Thyroid gland (tissue), 4 donors: ENCODE measurements at places on chromosomes 1 and 21. TPM values are rescaled to one million over a fixed set of nuclear protein-coding genes. Genes with fewer than 3 reads are reported as not detected.

- no peak overlapping the region for H3K4me3 ChIP-seq
- no peaks in the 10 kb centered on the region for H3K27me3 ChIP-seq
- no peaks in the 10 kb centered on the region for H3K36me3 ChIP-seq
Measured at GRCh38 chr1:150173141-150173585, 23.4 kb downstream of the PLEKHO1 start.

- H3K36me3 ChIP-seq, result no peaks in the 10 kb centered on the region
- no peaks in the 10 kb centered on the region for H3K4me1 ChIP-seq
- DNase-seq, result no peak
- no peak overlapping the region for H3K27ac ChIP-seq
- H3K4me3 ChIP-seq, result no peak overlapping the region
Measured at GRCh38 chr1:113872219-113872935, 865 bp upstream of the PTPN22 start.

GRCh38 chr1:157734321-157734720, 33.8 kb upstream of the FCRL3 start:
- no peaks in the 10 kb centered on the region for H3K27me3 ChIP-seq
- no peak overlapping the region for H3K4me3 ChIP-seq
- no peak overlapping the region for H3K27ac ChIP-seq
- no peak for DNase-seq
- H3K36me3 ChIP-seq, result no peaks in the 10 kb centered on the region
- H3K4me1 ChIP-seq, result no peaks in the 10 kb centered on the region

DNA sequence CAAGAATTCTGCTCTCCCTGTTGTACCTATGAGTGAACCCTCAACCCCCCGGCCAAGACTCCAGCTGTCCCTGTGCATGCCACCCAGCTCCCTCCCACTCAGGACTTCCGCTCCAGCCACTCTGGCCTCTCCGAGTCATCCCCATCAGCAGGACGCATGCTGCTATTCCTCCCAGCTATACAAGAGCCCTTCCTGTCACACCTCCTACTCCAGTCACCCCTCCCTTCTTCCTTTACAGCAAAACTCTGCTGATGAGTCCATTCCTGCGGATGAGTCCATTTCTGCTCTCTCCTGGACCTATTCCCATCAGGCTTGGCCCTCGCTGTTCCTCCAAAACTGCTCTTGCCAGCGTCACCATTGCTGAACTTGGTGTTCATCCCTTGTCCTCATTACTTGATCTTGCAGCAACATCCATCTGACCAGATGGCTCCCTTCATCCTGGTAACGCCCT, 42.2 kb downstream of the H3-3A start:
- H3K36me3 ChIP-seq, result no peaks in the 10 kb centered on the region
- H3K27me3 ChIP-seq, result no peaks in the 10 kb centered on the region
- H3K4me3 ChIP-seq, result no peak overlapping the region
- peaks cover 6% of the 10 kb centered on the region for H3K4me1 ChIP-seq

GRCh38 chr21:23162198-23162946, 2164.2 kb downstream of the NCAM2 start:
- no peak overlapping the region for H3K4me3 ChIP-seq
- H3K4me1 ChIP-seq, result no peaks in the 10 kb centered on the region
- H3K36me3 ChIP-seq, result no peaks in the 10 kb centered on the region
- no peak overlapping the region for H3K27ac ChIP-seq
- no peaks in the 10 kb centered on the region for H3K27me3 ChIP-seq

DNA sequence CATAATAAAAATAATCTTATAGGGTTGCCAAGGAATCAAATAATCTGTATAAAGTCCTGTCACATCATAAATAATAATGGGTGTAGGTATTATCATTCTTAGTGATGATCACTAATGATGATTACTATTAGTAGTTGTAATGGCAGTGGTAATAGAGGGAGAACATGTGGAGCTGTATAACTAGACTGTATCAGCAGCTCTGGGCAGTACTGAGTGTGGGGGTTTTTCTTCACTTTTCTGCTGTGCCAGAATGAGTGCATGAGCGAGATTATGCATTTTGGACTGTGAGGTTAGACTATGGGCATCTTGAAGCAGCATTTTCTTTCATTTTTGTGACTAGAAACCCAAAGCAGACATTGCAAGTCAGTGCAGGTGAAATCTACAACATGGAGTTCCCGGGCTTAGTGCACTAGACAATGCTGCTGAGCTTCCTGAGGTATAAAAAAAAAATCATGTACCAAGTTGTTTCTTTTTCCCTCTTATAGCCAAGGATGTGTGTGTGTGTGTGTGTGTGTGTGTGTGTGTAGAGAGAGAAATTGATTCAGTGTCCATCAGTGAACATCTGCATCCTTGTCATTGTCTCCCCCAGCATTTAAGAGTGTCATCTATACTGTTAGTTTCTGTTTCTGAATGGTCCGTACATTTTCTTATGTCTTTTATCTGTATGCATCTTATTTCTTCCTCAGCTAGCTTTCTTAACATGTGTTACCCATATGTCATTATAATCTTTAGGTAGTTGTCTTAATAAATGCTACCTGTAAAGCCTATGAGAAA, 86.6 kb downstream of the GIPC2 start:
- no peak overlapping the region for H3K4me3 ChIP-seq
- DNase-seq, result no peak
- no peak overlapping the region for H3K27ac ChIP-seq
- no peaks in the 10 kb centered on the region for H3K27me3 ChIP-seq
- H3K36me3 ChIP-seq, result no peaks in the 10 kb centered on the region

DNA sequence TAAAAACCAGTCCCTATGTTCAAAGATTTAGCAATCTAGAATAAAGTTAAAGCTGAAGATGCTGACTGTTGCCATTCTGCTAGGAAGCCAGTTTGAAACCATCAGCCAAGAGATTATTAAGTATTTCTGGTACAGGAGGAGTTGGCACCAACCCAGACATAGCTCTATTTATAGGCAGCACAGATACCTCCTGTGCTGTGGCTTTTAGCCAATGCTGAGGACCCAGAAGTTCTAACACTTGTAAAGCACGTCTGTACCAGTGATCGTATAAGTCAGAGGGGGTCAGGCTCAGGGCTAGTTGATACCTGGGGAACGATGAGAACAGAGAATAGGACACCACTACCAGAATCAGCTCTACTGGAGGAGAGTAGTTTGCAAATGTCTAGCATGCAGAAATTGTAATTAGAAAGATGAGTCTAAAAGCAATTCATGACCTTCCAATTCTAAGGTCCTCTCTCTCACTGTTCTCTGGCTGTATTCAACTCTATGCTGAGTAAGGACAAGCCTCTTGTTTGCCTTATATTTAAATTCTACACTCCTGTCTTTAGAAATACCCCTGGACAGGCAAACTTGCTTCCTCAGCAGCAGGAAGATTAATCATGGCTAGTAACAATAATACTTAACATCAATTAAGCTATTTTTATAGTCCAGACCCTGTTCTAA, 96.8 kb upstream of the PALMD start:
- no peak overlapping the region for H3K27ac ChIP-seq
- H3K36me3 ChIP-seq, result no peaks in the 10 kb centered on the region
- no peak overlapping the region for H3K4me3 ChIP-seq
- H3K4me1 ChIP-seq, result no peaks in the 10 kb centered on the region
- no peaks in the 10 kb centered on the region for H3K27me3 ChIP-seq

- H3K36me3 ChIP-seq, result no peaks in the 10 kb centered on the region
- no peak for DNase-seq
- H3K4me1 ChIP-seq, result no peaks in the 10 kb centered on the region
- H3K27ac ChIP-seq, result no peak overlapping the region
- H3K4me3 ChIP-seq, result no peak overlapping the region
- no peaks in the 10 kb centered on the region for H3K27me3 ChIP-seq
Measured at GRCh38 chr1:64019818-64020217, 183.6 kb upstream of the UBE2U start.

GRCh38 chr21:31577271-31577670, 82.2 kb upstream of the SOD1 start:
- DNase-seq, result no peak
- no peaks in the 10 kb centered on the region for H3K36me3 ChIP-seq
- H3K27me3 ChIP-seq, result no peaks in the 10 kb centered on the region
- no peaks in the 10 kb centered on the region for H3K4me1 ChIP-seq

GRCh38 chr1:206587904-206588303, 24.4 kb downstream of the EIF2D start:
- no peak overlapping the region for H3K4me3 ChIP-seq
- no peak overlapping the region for H3K27ac ChIP-seq
- no peaks in the 10 kb centered on the region for H3K27me3 ChIP-seq
- peaks cover 16% of the 10 kb centered on the region for H3K4me1 ChIP-seq
- H3K36me3 ChIP-seq, result peaks cover 11% of the 10 kb centered on the region

DNA sequence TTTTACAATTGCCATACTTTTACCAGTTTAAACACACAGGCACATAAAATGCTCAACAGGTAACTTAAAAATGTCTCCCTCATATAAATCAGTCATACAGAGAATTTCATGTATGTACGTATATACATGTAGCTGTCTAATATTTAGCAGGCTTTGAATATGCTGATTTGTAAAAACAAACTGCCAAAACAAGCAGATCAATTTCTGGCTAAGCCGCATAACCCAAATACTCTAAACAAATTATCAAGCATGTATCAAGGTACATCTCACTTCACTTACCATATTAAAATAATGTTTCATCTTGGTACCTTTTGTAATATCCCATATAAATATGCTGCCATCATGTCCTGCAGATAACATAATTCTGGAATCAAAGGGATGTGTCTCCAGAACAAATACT, 43.8 kb downstream of the BRWD1 start:
- no peak overlapping the region for H3K27ac ChIP-seq
- H3K4me1 ChIP-seq, result no peaks in the 10 kb centered on the region
- H3K36me3 ChIP-seq, result peaks cover 17% of the 10 kb centered on the region
- no peak for DNase-seq

DNA sequence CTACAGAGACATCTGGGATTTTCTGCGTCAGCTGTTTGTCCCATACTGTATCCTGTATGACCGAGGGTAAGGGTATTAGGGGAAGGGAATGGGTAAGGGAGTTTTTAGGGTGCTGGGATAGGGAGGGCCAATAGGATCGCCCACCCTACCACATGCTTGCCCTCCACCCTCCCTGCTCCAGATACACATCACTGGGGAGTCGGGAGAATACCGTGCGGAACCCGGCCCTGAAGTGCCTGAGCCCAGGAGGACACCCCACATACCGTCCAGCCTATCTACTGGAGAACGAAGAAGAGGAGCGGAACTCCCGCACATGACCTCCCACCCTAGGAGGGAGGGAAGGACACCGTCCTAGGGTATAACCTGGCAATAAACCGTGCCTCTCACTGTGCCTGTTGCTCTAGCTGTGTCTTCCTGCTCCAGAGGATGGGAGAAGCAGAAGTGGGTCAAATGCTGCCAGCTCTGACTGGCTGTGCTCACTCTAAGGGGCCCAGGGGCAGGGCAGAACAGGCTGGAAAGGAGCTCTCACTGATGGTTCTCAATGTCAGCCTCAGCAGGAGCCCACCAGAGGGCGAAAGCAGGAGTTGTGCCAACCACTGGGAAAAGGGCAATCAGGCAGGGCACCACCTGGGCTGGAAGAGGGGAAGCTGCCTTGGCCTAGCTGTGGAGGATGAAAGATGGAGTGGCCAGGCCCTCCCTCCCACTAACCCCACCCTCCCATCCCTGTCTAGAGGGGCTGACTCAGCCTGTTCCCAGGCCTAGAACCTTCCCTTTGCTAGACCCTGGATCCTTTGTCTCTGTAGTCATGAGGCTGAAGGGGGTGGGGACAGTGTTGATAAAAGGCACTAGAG, 440 bp upstream of the LENEP start:
- no peaks in the 10 kb centered on the region for H3K27me3 ChIP-seq
- H3K4me3 ChIP-seq, result no peak overlapping the region
- peaks cover 5% of the 10 kb centered on the region for H3K36me3 ChIP-seq

- H3K27ac ChIP-seq, result no peak overlapping the region
- H3K4me3 ChIP-seq, result no peak overlapping the region
- no peaks in the 10 kb centered on the region for H3K36me3 ChIP-seq
- H3K4me1 ChIP-seq, result no peaks in the 10 kb centered on the region
Measured at GRCh38 chr1:221381910-221382623, 359.8 kb downstream of the DUSP10 start.

- peak; percentile 61 for DNase-seq
- no peaks in the 10 kb centered on the region for H3K27me3 ChIP-seq
- H3K4me3 ChIP-seq, result peak within 1 kb of the TSS; percentile 39
- H3K27ac ChIP-seq, result peak within 1 kb of the TSS; percentile 47
Measured at GRCh38 chr1:209674957-209675564, at the start of gene G0S2. TSS of gene G0S2 (plus strand) at chr1:209675412. CDS start at chr1:209675685, 273 bp downstream.

DNA sequence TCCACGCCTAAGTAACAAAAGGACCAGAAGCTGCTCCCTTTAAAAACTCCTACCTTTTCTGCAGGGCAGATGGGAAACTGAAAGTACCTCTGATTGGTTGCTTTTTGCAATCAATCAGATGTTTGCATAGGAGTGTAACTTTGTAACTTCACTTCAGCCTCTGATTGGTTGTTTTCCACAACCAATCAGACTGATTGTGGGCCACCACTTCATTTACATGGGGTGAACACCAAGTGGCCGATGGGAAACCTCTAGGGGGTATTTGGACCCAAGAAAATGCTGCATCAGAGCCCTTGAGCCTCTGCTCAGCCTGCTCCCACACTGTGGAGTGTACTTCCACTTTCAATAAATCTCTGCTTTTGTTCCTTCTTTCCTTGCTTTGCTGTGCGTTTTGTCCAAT, 32.8 kb upstream of the CD1D start:
- no peaks in the 10 kb centered on the region for H3K4me1 ChIP-seq
- H3K27me3 ChIP-seq, result no peaks in the 10 kb centered on the region
- no peak overlapping the region for H3K4me3 ChIP-seq
- no peak for DNase-seq
- H3K36me3 ChIP-seq, result no peaks in the 10 kb centered on the region

DNA sequence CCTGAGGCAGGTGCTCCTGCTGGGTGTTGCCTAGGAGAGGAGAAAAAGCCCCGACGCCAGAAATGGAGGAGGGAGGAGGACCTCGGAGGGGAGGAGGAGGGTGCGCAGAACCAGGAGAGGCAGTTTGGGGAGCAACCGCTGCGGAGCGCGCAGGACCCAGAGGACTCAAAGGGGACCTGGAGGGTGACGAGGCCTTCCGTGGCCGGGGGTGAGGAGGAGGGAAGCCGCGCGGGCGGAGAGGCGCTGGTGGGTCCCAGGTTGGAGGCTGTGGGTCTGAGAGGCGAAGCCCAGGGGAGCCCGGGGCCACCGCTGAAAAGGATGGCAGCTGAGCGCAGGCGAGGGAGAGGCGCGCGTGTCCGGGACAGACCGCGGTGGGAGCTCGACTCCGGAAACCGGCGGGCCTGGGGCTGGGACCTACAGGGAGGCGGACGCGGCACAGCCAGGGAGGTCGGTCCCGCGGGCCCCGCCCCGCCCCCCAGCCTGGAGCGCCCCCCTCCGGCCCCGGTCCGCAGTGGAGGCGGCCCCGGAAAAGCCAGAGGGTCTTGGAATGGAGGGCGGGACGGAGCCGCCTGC, 15.1 kb downstream of the RNF223 start:
- peak overlapping the region; percentile 35 for H3K4me3 ChIP-seq
- peaks cover 21% of the 10 kb centered on the region for H3K4me1 ChIP-seq
- no peaks in the 10 kb centered on the region for H3K27me3 ChIP-seq
- H3K36me3 ChIP-seq, result peaks cover 1% of the 10 kb centered on the region
- H3K27ac ChIP-seq, result no peak overlapping the region

GRCh38 chr1:47847763-47848162, 149.4 kb downstream of the TRABD2B start:
- H3K4me3 ChIP-seq, result no peak overlapping the region
- no peaks in the 10 kb centered on the region for H3K36me3 ChIP-seq
- H3K27ac ChIP-seq, result no peak overlapping the region
- no peaks in the 10 kb centered on the region for H3K27me3 ChIP-seq
- H3K4me1 ChIP-seq, result peaks cover 9% of the 10 kb centered on the region

LIPI gene
- total RNA-seq, result 5.9 TPM

PSEN2 gene
- total RNA-seq, result 22.9 TPM

RBP7 gene
- total RNA-seq, result 34.5 TPM

TDRD5 gene
- total RNA-seq, result 2.8 TPM

NMNAT2 gene
- 7.6 TPM for total RNA-seq
